ENCODE measurements at places on chromosomes 1 and 21.

DNA sequence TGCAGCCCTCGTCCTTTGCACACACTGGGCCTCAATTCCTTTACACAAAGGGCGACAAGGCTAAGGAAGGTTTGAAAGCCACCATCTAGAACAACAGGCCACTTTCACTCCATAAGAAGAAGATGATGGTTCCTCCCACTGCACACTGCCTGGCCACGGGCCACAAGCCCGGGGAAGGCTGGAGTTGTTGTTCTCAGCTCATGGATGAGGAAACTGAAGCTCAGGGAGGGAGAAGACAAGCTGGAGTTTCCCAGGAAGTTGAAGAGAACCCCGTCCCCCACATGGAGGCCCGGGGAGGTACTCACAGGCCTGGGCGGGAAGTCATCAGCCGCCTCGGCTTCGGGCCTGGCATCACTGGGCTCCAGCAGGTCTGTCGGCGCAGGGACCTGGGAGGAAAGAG lies 24.6 kb upstream of the DDOST start:
- no peak for DNase-seq

DNA sequence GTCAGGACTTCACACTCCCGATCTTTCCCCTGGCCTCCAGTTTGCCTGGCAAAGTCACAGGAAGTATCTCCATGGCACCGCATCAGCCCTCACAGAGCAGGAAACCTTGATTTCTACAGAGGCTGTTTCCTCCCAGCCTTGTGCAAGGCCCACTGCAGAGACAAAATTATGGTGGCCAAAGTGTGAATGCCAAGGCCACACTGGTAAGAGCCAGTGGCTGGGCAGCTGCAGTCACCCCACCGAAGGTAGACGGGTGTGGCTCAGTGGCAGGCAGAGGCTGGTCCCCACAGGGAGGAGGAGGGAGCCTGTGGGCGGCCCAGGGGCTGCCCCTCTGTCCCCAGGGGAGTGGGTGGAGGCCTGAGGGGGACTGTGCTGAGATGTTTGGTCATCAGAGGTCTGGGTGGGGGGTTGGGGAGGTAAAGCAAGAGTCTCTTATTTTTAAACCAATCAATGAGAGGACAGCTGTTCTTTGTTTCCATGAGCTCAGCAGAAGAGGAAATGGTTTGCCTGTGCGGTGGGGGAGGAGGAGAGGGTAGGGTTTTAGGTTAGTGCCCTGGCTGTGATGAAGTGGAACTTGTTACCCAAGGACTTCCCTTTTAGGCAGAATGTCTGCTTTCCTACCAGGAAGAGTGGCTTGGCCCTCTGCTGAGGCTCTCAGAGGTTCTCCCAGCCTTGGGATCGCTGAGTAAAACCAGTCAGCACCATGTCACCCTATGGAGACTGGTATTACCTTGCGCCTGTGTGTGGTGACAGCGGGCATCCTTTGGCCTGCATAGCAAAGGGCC lies 18.0 kb upstream of the BTG2 start:
- peak; percentile 97 for DNase-seq

DNA sequence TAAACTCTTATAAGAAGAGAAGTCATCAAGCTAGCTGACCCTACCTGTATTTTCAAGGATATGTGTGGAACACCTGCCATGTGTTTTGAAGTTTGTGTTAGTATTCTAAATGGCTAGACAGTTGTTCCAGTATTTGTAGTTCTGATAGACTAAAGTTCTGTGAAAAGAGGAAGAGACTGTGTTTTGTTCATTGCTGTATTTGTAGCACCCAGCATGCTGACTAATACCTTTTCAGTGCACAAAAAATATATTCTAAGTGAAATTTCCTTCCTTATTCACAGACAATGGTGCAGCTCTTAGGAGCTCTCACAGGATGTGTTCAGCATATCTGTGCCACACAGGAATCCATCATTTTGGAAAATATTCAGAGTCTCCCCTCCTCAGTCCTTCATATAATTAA lies 8.2 kb upstream of the METTL18 start:
- no peak for DNase-seq

GRCh38 chr1:27148591-27148990 lies 6.3 kb downstream of the SLC9A1 start:
- DNase-seq, result no peak

DNA sequence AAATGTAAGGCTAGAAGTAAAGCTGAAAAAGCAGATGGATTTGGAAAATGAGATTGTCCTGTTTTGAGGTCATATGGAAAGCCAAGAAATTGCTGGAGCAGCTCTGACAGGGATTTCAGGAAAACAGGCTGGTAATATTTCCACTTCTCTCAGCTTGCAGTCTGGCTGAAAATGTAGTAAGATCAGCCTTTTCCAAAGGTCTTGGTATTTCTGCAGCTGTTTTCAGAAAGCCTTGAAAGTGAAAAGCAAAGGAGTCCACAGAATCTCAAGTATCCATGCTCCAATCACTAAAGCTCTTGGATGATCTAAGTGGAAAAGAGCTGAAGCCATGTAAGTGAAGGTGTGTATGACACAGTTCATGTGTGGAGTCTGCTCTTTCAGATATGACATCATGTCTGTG lies 41.6 kb upstream of the APOBEC4 start:
- DNase-seq, result no peak

GRCh38 chr1:219991511-219991810 lies 54.8 kb downstream of the EPRS1 start:
- no peak for DNase-seq

- DNase-seq, result no peak
Observed at GRCh38 chr1:235758931-235759330, 107.8 kb downstream of the LYST start.

GRCh38 chr1:234572966-234573365 lies 37.0 kb downstream of the IRF2BP2 start:
- no peak for DNase-seq

- no peak for DNase-seq
Observed at GRCh38 chr1:181251001-181251712, 162.7 kb downstream of the IER5 start.
